ENCODE measurements at places on chromosomes 5 and 9.

DNA sequence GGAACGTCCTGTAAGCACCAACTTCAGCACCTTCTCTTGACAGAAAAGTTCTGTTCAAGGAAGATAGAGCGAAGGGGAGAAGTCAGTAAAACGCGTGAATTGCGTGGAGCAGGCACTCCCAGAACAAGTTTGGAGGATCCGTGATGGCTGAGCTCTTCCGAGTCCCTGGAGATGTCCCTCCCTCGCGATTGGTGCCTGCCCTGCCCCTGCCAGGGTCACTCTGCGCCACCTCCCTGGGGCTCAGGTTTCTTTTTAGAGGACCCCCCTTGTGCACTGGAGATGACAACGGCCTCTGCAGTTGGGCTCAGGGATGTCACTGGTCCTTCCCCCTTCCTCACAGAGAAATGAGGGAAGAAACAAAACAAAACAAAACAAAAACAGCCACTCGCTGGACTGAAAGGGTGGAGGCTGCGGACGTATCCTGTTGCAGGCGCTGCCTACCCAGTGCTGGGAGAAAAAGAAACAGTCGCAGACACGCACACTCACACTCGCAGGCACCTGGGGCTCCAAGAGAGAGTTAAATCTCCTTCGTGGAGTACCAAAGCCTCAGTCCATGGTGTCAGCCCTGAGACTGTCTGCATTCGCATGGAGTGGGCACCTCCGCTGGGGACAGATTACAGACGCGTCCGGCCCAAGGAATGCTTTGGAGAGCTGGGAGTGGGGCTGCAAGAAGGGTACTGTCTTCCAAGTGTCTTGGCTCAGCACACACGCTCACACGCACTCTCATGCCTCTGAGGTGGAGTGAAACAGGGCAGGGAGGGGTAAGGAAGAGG lies 512.7 kb downstream of the SLCO4C1 start:
- DNase-seq = no peak

DNA sequence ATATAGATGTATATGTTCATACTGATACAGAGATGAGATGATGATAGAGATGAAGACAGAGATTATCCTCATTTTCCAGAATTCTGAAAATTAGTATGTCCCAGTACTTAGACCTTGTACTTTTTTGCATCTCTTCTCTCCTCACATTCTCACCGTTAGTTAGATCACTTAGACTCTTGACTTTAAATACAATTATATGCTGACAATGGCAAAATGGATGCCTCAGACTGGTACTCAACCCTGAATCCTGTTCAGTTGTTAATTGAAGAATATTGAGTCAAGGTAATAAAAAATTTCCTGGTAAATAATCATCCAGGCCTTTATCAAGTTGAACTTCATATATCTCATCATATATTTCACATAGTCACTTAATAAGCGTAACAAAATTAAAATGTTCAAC lies 505.4 kb downstream of the EFNA5 start:
- DNase-seq = no peak

- DNase-seq = no peak
Observed at GRCh38 chr5:169494941-169495548, 88.5 kb upstream of the SPDL1 start.

DNA sequence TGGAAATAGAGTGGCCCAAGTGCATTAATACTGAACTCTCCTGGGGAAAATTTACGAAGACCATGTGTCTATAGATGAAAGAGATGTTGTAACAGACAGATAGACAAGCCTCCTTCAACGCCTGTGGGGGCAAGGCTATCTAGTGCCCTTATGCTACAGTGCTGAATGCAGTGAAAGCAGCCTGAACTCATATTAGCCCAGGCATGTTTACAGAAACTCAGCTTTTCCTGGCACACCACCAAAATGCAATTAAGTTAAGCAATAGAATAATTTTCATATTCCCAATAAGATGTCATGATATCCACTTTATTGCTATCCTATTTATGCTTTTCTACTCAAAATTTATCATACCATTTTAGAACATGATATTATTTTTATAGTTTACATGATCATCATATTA lies 277.0 kb downstream of the DIRAS2 start:
- DNase-seq = no peak

GRCh38 chr5:1724822-1725602 lies 74.6 kb downstream of the MRPL36 start:
- no peak for DNase-seq

DNA sequence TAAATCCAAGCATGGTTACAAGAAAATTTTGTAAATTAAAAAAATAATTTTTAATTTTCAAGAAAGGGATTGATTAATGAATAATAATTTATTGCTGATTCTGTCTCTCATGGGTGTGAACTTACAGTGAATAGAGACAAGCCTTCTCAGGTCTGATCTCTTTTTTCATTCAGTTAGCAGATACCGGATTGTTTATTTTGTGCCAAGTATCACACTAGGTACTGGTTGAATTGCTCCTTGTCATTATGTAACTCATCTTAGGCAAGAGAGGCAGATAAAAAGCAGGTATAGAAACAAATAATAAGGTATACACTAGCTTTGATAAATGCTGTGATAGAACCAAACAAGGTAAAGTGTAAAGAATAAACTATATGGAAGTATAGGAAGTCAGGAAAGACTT lies 283.3 kb downstream of the PJA2 start:
- no peak for DNase-seq
